ENCODE measurements at places on chromosomes 6 and 20.

- DNase-seq: no peak
These were observed 189.4 kb upstream of the PREP start for GRCh38 chr6:105592329-105592728.

DNA sequence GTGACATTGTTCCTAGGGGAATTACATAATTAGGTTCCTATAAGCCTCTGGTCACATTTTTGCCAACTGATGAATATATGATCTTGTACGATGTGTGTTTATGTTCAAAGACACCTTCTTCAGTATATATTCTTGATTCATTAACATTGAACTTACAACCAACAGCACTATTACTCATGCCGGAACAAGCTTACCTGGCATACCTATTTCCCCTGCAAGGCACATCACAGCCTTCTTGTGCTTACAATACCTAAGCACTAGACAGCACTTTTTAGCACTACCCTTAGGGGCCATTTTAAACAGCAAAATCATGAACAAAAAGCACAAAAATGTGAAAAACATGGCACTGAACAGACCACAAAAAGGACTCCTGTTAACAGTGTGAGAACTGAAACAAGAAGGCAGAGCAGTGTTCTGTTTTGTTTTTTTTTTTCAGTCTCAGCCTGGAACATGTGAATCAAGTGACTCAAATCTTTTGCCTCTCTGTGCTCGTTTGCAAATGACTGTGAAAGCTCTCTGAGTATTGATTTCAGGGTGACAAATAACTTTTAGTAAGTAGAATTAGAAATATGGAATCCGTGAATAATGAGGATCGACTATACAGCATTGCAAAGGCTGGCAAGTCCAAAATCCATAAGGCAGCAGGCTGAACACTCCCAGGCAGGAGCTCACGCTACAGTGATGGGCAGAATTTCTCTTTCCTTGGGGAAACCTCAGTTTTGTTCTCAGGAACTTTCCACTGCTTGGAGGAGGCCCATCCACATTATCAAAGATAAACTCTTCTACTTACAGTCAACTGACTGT is 102.3 kb upstream of the TSHZ2 start:
- no peak for DNase-seq

DNA sequence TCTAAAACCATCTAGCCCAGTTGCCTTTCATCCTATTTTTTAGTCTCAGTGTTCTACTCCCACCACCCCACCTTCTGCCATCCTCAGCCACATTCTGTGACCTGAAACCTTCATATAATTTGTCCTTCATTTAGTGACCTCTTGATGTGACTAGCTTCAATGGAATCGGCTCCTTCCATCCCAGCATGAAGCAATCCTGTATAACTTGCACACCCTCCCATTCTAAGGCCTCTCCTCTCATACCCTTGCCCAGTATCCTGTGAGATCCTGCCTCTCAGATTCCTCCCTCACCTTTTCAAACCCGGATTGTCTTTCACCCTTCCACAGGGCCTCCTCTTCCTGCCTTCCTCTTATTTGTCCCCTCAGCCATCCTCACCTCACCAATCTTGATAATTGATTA is 3.1 kb downstream of the ZNF76 start:
- DNase-seq: no peak

DNA sequence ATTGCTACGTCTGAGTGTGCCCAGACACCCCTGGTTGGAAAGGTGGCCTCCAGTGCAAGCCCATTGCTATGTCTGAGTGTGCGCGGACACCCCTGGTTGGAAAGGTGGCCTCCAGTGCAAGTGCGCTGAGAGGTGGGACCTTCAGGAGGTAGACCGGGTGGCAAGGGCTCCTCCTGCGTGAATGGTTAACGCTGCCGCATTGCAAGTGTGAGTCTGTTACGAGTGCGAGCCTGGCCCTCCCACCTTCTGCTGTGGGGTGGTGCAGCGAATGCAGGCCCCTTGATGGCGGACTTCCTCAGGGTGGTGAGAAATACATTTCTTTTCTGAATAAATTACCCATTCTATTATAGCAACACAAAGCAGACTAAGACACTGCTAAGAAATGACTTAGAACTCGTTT is 208.8 kb downstream of the DLL1 start:
- DNase-seq: no peak

DNA sequence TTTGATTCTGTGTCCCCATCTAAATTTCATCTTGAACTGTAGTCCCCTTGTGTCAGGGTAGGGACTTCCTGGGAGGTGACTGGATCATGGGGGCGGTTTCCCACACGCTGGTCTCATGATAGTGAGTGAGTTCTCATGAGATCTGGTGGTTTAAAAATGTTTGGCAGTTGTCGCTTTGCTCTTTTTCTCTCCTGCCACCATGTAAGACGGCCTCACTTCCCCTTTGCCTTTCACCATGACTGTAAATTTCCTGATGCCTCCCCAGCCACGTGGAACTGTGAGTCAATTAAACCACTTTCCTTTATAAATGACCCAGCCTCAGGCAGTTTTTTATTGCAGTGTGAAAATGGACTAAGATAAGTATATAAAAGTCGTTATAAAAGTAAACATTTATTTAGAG is 80.5 kb upstream of the SGK1 start:
- peak; percentile 3 for DNase-seq

GRCh38 chr6:147201885-147202515 is 2.2 kb upstream of the STXBP5 start:
- peak; percentile 9 for DNase-seq

DNA sequence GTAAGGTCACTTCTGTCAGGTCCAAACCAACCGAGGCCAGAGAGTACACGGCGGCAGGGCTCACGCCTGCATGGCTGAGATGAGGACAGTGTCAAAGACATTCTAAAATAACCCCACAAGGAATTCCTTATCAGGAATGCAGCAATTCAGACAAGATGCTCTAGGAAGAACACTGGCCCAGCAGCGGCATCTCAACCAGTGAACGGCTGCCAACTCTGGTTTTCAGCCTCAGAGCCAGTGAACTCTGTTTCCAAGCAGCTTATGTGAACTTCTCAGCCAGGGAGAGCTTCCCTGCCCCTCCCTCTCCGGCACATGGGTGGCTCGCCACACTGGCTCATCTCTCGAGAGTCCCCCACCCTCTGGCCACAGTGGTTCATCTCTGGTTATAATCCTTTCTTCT is 36.9 kb downstream of the KCNQ2 start:
- DNase-seq: no peak
